ENCODE measurements at places on chromosomes 11 and 22.

DNA sequence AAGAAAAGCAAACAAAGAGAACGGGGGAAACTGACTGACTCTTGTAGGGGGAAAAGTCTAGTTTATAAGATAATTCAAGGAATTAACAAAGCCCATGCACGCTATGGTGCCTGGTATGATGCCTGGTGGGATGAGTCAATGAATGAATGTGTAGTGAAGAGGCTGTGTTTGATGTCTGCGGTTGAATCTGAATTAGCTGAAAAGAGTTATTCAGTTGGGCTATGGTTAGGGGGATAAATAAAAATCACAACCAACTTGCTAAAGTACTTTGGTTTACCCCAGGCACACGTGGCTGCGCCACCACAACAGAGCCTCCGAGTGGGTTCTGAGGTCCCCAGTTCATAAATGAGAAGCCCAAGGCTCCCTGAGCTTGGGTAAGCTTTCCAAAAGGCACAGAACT, 369.3 kb upstream of the SYN3 start:
- DNase-seq = no peak

GRCh38 chr22:44627521-44628139, 74.4 kb upstream of the PRR5 start:
- no peak for DNase-seq

- DNase-seq = peak; percentile 46
Measured at GRCh38 chr11:125070699-125071254, 7.7 kb downstream of the SLC37A2 start.

DNA sequence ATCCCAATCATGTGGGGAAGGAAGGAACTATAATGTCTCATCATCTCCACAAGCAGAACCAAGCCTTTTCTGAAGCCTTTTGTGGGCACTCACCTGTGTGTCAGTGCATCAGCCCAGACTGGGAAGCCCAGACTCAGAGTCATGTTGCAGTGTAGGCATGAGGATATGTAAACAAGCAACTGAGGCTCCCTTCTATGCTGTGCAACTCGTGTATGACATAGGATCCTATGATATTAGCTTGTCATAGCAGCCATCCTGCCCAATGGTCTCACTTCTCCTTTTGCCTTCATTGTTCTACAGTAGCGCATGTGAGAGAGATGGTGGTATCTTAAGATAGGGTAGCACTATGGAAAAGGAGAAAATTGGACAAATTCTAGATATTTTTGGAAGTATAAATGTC, 103.4 kb upstream of the OLFML1 start:
- no peak for DNase-seq

DNA sequence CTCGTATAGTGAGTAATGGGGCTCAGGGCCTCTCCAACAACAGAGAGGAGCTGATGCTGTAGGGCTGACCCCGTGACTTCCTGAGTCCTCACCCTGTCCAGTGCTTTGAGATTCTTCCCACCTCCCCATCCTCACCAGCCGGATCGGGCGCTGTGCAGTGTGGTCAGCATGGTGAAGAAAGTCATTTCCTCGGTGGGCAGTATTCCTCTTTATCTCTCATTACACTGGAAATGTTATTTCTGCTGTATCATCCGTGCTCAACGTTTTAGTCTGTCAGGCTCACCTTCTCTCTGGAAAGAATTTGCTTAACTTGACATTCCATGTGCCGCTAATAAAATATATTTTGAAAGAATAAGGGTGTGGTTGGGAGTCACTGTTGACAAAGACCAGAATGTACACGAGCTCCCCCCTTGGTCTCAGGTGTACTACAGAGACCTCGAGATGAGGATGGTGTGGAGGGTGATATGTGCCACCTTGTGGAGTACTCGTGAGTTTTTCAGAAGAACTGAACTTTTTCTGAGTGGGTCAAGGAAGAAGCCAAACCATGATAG, 25.7 kb upstream of the SCGB1A1 start:
- DNase-seq = peak; percentile 17

GRCh38 chr11:119754199-119754598, 25.2 kb upstream of the NECTIN1 start:
- DNase-seq = no peak

DNA sequence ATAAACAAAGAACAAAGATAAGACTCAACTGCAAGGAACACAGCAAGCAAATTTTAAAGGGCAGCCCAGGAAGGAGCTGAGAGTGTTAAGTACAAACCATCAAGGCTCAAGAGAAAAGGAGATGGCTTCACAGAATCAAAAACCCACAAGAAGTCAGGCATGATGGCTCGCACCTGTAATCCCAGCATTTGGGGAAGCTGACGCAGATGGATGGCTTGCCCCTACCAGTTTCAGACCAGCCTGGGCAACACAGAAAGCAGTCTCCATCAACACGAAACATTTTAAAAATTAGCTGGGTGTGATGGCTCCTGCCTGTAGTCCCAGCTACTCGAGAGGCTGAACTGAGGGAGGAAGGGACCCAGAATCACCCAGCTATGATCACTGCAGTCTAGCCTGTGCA, 32.6 kb downstream of the MAPK1 start:
- DNase-seq = no peak

DNA sequence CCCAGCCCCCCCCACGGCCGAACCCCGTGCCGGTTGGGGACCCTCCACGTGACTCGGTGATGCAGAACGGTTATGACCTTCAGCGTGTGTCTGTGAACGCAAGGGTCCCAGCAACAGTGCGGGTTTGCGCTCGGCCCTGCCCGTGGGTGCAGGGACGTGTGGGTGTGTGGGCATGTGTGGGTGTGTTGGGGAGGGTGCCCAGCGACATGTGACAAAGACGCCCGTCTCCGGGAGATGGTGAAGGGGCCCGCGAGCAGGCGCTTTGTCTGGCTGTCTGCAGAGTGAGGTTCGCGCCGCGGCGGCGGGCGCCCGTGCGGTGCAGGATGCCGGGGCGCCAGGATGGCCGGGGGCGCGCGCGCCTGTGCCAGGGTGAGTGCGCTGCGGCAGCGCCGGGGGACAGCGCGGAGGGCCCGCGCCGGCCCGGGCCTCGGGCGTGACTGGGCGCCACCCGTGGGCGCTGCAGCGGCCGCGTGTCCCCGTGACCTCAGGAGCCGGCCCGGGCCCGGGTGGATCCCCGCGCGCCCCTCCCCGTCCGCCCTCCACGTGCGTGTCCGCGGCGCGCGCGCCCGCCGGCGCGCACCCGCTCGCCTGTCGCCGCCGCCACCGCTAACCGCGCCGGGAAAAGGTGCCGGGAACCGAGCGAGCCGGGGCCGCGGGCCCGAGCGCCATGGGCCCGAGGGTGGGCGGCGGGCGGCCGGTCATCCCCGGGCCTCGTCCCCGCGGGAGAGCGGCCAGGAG, at the start of gene LRFN4:
TSS of gene LRFN4 (plus strand) at position 569 of the 738 bp plus-strand sequence. CDS start 681 bp downstream, outside the sequence.
- DNase-seq = no peak

DNA sequence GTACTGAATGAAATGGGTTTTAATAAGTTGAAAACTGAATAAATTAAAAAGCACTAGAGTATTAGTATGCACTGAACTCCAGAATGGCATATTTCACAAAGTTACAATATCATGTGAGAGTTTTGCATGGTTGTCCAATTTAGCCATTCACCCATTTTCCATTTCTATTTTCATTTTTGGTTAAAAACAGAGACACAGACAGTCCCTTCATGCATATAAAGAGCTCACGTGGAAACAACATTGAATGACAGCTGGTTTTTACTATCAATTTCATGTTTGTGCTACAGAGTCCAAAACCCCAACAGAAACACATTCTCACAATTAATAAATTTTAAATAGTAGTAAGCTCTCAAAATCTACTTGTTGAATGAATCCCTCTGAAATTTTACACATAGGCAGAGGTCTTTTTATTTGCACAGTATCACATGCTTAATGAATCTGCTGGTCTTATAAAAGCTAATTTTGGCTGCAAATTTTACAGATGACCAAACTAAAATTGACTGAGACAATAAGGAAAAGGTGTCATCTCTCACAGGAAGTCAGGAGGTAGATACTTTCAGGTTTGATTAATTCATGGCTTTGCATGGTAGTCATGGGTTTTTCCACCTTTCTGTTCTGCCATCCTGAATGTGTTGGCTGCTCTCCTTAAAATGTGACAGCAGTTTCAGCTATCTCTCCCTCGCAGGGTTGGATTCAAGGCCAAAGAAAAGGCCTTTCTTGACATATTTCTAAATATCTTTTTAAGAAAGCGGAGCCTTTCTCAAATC, 20.6 kb upstream of the DDI1 start:
- no peak for DNase-seq

DNA sequence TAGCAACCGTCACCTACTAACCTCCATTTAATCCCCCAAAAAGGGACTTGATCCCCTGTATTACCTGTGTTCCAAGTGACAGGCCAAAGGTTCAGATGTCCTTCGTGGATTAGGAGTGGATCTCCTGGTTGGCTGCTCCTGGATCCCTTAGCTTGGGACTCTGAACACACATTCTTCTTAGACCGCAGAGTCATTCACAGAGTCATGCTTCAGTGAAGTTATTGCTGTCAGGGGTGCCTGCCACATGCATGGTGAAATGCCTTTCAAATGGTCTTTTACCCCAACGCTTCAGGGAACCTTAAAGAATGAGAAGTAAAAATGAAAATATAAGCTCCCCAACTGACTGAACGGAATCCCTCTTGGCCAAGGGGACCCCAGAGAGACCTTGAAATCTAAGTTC, 49.1 kb downstream of the ADAMTS8 start:
- DNase-seq = no peak

GRCh38 chr22:46761539-46762237, 762 bp upstream of the TBC1D22A start:
- DNase-seq = peak; percentile 24

GRCh38 chr11:63763496-63764339, 4.9 kb downstream of the ZFTA start:
- no peak for DNase-seq

DNA sequence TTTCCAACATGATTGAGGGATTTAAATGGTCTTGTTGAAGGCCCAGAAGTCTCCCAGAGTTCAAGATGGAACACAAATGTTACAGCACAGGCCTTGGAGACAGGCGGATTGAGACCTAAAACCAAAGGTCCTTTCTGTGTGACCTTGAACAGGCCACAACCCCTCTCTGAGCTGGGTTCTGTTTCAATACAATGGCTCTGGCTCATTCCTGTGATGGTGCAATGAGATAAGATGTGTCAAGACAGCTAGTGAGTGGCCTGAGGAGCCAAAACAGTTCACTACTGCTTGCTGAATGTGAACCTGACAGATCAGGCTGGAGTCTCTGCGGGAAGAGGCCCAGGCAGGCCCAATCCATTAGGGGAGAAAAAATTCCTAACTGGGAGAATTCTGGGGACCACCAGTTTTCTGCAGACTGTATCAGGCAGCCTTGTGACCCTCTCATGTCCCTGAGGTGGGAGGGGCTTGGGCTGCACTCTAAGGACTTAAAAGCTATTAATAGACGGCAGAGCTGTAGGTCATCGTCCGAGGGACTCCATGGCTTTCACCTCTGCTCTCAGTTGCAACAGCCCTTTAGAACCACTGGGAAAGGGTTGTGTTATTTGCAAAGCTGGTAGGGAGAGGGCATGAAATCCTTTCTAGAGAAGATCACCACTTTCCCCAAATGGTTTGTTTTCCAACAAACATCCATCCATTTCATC, 126.1 kb upstream of the TEAD1 start:
- DNase-seq = no peak

DNA sequence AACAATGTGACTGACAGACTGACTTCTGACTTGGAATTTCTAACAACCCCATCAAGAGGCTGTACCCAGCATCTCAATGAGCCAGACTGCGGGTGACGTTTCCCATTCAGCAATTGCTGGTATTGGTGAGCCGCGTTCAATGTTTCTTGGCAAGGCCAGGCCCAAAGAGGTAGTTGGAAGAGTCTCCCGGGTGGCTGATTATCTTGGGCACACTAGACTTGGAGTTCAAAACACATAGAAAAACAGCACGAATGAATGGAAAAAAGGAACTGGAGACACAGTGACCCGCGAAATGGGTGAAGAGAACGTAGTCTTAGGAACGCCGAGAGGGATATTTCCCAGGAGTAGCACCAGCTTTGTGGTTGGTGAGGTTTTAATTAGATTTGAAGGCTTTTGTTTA, 115.7 kb downstream of the RPS6KA4 start:
- no peak for DNase-seq

- no peak for DNase-seq
Measured at GRCh38 chr11:69634590-69634989, 6.4 kb upstream of the CCND1 start.

GRCh38 chr11:104339380-104339831, 175.5 kb upstream of the PDGFD start:
- no peak for DNase-seq

DNA sequence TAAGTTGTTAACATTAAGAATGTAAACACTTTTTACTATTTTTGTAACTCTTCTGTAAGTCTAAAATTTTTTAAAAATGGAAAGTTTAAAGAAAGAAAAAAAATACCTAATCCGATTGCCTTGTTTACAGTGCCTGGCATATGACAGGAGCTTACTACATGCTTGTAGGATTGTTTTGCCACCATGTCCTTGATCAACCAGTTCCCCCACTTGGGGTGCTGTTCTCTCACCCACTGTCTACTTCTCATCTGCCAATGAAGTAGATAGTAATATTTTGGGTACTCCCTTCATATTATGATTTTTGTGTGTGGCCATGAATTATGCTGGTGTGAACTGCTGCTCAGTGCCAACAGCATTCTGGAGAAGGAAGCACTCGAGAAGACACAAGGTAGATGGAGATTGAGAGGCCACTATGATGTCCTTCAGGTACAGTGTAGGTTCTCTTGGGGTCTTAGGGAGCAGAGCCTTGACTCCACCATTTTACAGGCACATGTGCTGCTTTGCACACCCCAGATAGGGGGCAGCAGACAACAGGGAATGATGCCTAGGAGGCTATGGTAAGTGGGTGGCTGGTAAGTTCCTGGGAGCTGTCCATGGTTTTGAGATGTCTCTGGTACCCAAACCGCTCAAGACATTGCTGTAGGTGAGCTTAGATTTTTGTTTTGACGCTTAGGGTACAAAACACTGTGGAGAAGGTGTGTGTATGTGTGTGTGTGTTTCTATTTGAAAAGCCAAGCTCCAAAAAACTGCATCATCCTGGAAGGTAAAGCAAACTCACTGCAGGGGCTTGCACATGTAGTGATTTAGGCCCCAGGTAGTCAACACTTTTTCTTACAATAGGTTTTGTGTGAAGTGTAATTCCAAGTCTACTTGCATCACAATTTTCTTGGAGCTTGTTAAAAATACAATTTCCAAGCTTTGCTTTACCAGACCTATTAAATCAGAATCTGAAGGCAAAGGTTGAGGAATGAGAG, 494.5 kb upstream of the LARGE1 start:
- DNase-seq = peak; percentile 46
